ENCODE measurements at places on chromosomes 4 and X.

DNA sequence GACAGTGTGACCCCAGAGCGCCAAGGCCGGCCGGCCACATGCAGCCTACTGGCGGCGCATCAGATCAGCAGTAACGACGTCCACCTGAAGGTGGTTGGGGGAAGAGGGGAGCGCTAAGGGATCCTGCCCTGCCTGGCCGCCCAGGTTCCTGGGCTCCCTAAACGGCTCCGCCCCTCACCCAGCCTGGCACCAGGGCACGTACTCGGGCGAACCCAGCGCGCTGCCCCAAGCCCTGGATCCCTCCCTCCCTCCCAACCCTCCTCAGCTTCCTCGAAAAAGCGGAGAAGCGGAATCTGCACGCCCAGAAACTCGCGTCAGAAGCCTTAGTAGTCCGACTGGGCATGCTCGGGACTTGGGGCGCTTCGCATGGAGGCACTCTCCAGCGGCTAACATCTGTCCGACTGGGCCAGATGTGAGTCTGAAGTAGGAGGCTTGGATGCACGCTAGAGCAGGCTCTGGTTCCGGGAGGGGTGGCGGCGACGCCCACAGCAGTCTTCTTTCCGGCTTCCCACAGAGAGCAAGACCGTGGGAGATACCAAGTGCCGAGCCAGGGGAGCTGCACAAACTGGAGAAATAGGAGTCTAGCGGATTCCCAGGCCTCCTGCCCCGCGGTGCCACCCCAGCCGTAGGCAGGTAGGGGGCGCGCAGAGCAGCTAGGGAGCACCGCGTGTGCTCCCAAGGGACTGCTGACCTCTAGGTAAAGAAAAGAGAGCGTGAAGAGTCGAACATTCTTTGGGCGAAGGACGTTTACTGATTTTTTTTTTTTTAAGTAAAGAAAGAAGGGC, 114.3 kb upstream of the TEX13C start:
- DNase-seq = peak; percentile 91

DNA sequence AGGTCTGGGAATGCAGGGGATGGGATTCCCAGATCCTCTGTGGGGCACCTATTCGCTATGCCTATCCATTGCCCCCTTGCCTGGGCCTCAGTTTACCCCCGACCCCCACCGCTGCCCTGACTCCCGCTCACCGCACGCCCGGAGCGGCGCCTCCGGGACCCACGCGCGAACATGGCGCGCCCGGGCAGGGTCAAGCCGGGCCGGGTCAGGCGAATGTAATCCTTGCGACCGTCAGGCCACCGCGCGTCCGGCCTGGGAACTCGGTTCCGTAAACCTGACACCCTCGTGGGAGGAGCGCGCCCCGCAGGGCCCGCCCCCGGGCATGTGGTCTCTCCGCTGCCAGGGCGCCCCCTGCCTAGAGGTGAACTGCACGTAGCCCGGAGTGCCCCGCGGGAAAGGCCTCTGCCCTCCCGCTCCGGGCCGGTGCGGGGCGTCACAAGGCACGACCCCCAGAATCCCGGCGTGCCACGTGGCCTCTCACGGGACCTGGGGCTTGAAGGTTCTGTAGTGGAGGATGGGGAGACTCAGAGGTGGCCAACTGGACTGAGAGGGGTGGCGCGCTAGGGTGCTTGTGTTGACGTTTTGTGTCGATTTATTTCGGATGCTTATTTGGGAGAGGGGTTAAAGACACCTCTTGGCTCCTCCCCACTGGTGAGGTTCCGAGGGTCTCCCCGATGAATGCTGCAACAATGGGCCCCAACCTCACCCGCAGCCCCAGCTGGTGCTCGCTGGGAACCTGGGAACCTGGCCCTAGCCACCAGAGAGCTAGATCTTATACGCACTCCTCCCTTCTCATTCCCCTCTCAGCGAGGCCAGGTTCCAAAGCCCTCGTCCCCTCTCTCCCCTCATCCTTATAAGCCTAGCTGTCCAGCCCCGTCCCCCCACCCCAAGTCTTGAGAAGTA, at the start of gene PRICKLE3:
PRICKLE3 (minus strand) TSS at position 249 of the 903 bp plus-strand sequence; CDS start at position 173, 76 bp downstream.
- peak; percentile 15 for DNase-seq

- DNase-seq = peak; percentile 73
Measured at GRCh38 chrX:49878834-49879655, at the start of gene USP27X. TSS of gene USP27X (plus strand) at chrX:49879484. CDS start at chrX:49880308, 824 bp downstream.

DNA sequence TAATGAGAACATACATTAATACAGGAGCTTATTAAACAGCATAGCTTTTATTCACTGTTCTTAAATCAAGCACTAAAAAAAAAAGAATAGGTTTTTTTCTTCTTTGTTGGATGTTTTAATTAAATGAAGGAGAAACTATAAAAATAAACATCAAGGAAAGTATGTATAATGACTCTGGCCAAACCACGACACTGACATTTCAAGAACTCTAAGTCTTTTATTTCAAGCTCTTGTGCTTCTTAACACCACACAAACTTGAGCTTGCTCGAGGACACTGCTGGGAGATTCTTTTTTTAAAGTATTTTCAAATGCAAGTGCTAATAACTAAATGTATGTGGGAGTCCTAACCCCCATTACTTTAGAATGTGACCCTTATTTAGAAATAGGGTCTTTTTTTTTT, 204.9 kb upstream of the PPARGC1A start:
- DNase-seq = no peak

DNA sequence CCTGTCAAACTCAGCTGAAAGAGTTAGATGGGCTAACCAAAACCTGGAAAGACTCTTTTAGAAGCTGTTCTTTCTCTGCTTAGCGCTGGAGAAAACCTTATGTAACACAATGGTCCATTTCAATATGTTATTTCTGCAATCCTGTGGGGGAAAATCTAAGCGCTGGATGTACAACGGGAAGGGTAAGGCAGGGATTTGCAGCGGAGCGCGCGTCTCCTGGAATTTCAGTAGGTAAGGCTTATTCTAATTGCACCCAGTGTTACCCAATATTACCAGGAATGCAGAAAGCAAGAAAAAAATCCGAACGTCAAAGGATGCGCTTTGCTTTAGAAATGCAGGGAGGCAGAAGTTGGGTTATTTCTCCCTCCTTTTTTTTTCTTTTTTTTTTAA, 2.0 kb downstream of the HS3ST1 start:
- no peak for DNase-seq

DNA sequence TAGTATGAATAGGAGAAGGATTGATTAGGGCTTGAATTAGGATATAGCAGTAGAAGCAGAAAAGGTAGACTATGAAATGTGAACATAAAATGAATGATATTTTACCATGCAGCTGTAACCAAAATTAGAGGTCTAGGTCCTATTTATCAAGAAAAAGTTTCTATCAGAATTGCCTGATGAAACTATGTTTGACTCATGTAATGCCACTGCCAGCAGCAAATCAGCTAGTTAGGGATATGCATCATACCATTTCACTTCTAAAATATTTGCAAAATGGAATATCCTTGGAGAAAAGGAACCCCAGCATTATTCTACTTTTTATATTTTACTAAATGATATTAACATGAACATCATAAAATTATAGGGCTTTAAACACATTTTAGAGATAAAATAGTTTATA, 188.4 kb downstream of the WDFY3 start:
- DNase-seq = no peak

DNA sequence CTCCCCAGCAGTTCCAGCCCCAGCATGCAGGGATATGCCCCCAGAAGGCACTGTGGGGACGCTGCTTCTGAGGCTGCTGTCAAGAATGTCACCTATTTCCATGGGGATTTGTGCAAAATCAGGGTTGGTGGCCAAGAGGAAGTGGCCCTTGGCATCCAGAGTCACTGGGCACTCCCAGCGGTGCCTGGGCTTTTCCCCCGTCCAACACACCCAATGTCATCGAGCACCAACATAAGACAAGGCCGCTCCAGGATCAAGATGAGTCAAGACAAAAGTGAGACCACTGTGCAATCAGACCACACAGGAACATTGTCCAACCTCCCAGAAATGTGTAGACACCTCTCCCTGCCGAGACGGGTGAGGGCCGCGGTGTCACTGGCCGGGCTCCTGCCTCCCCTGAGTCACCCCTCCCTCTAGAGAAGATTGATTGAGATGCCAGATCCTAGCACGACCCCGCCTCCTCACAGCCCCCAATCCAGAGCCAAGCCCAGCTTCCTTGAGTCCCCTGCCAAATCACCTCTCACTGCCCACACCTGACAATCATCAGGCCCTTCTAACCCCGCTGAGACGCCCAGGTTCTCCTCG, 194.3 kb downstream of the AFAP1 start:
- DNase-seq = no peak

GRCh38 chr4:101956068-101956825, 165.7 kb downstream of the BANK1 start:
- no peak for DNase-seq

DNA sequence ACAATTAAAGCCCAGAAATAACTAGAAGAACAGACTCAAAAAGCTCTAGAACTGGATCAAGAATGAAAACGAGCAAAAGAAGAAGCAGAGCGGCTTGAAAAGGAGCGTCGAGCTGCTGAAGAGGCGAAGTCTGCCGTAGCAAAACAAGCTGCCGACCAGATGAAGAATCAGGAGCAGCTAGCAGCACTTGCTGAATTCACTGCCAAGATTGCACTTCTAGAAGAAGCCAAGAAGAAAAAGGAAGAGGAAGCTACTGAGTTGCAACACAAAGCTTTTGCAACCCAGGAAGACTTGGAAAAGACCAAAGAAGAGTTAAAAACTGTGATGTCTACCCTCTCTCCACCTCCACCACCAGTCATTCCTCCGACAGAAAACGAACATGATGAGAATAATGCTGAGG, 56.1 kb upstream of the PPP4R3C start:
- DNase-seq = no peak

- no peak for DNase-seq
Measured at GRCh38 chrX:26918631-26919030, 544.5 kb downstream of the PPP4R3C start.

DNA sequence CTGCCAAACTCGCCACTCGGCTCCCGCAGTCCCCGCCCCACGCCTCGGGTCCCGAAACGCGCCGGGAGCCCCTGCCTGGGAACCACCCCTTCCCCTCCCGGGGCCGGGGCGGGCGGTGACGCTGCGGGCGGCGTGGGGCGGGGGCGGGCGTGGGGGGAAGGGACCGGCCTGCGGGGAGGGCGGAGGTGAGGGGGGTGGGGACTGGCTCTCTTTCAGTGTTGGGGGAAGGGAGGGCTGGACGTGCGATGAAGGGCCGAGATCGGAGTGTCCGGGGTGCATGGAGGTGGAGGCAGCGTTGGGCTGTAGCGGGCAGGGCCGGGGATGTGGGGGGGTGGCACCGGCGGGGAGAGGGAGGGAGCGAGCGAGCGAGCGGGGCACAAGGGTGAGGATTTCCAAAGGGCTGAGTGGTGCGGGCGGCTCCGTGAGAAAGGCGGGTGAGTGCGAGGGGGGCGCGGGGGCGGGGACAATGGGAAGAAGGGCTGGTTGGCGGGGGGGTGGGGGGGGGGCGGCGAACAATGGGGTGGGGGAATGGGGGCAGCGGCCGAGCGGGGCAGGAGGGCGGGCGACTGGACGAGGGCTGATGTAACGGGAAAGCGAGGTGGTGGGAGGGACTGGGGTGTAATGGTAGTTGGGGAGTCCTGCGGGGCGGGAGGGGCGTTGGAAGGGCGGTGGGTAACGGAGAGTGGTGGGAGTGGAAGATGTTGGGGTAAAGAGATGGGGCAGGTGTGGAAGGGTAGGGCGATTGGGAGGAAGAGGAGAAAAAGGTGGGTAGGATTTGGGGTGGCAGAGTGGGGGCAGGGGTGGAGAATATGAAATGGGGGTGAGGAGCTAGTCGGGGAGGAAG, 578 bp downstream of the DCUN1D4 start:
- DNase-seq = peak; percentile 32

- peak; percentile 23 for DNase-seq
Measured at GRCh38 chrX:133726211-133726630, 259.2 kb downstream of the GPC3 start.

- DNase-seq = no peak
Measured at GRCh38 chr4:15562623-15563022, 92.5 kb downstream of the FBXL5 start.

GRCh38 chrX:51892921-51893745, at the start of gene MAGED1:
TSS of gene MAGED1 (plus strand) at chrX:51893623. CDS start at chrX:51894305, 682 bp downstream.
- peak; percentile 86 for DNase-seq

GRCh38 chrX:154750301-154751202, at the start of gene GAB3:
TSS of gene GAB3 (minus strand) at chrX:154751077. CDS start at chrX:154751025, 52 bp downstream.
- DNase-seq = peak; percentile 8

DNA sequence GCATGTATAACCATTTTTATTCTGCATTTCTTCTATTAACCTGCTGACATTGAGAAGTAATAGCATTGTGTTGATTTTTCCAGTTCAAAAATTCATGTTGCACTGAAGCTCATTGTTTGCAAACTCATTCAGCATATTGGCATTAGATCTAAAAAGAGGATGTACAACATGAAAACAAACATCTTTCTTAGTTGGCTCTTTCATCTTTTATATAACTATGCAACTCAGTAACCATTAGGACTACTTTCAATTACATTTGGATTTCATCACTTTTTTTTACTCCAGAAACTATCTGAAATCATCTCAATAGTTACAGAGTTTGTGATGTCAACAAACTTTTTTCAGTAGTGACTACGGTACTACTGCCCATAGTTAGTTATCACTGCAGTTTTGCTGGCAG, 346.0 kb upstream of the EPHA5 start:
- no peak for DNase-seq

GRCh38 chrX:142296421-142296820, 91.3 kb upstream of the MAGEC2 start:
- no peak for DNase-seq

- DNase-seq = no peak
Measured at GRCh38 chr4:185071236-185071811, 53.0 kb downstream of the HELT start.

DNA sequence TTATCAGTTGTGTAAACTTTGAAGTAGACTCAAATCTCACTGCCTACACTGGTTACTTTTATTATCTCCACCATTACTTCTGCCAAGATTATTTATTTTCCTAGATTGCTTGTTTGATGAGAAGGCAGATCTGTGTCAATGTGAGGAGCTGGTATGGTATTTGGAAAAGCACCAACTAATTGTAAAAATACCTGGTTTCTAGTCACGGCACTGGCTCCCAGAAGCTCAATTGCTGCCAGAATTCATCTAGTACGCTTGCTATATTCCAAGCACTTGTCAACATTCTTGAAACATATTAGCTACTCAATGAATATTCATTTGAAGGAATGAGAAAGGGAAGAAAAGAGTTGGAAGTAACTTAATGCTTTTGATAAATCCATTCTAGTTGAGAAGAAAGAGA, 1376.8 kb upstream of the ADGRL3 start:
- DNase-seq = no peak

DNA sequence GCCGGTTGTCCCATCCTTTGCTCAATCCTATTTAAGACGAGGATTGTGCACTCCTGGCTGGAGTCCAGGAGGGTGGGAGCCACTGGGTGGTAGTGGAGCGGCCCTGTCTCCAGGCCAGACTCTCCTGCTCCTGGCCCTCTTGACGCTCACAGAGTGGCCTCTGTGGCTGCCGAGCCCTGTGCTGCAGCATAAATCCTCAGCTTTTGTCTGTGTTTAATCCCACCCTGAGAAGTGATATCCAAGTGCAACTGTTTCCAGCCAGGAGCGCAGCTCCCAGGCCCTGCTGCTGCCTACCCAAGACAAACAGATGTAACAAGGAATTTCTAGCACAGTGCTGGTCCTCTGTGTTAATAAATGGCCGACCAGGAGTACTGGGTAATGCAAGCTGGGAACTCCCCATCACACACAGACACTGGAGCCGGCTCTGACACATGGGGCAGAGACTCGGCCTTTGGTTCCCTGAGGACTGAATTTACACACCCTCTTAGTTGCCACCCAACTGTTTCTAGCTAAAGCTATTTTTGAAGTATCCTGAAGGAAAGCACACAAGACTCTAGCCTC, 85.3 kb downstream of the GATB start:
- no peak for DNase-seq

- no peak for DNase-seq
Measured at GRCh38 chr4:119510395-119511149, 118.0 kb downstream of the PDE5A start.

All from COR-L47 (cell line).